Non-pigmented ciliary epithelial cell (primary cell): ENCODE measurements at places on chromosomes 7 and 10.

DNA sequence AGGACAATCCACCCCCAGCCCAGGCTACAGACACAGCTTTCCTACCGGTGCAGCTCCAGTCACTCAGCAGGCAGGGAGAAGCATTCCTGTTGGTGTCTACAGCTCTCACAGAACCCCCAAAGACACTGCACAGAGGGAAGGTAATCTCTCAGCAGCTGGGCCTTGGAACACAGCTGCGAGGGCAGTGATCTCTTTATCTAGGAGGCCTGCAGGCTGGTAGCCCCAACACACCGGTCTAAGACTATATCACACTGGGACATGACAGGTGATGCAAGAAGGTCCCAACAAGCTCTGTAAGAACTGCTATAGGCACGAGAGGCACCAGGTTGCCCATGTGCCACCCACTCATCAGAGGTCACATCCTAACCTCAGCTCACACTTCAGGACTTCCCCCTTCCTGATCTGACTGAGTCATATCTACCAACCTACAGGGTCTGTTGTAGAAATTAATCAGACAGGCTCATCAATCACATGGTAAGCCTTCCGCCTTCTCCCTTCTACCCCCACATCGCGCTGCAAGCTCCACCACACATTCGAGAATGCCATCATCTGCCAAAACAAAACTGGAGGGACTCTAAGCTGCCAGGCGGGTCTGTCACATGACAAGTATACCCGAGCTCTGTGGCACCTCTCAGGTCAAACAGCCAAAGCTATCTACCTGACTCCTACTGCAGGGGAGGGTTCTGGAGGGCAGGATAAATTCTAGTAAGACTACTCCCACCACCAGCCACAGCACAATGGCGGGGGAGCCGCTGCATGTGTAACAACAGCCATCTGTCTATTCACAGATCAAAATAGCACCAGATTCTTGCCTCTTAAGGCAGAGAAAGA lies 26.1 kb downstream of the FAM53B start:
- no peak for DNase-seq

DNA sequence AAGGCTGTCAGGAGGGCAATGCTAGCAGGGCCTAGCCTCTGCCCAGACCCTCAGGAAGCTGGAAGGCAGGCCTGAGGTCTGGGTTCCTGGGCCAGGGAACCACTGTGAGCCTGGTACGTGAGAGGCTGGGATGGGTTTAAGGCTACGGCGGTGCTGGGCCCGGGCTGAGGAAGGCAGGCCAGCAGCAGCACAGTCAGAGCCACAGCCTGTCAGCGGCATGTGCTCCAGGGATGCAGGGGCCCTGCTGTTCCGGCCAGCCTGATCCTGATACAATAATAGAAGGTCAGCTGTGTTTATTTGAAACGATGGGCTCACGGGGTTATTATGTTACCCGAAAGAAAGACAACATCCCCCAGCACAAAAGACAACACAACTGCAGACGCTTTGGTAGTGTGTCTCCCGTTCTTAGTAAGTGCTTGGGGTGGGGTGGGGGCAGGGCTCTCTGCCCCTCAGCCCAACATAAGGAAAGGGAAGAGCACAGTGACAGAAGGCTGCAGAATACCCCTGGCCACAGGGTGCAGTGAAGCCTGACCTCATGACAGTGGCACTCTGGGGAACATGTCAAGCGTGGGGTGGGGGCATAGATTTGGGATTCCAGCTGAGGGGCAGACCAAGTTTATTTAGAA lies 95.0 kb downstream of the COL13A1 start:
- DNase-seq: no peak

DNA sequence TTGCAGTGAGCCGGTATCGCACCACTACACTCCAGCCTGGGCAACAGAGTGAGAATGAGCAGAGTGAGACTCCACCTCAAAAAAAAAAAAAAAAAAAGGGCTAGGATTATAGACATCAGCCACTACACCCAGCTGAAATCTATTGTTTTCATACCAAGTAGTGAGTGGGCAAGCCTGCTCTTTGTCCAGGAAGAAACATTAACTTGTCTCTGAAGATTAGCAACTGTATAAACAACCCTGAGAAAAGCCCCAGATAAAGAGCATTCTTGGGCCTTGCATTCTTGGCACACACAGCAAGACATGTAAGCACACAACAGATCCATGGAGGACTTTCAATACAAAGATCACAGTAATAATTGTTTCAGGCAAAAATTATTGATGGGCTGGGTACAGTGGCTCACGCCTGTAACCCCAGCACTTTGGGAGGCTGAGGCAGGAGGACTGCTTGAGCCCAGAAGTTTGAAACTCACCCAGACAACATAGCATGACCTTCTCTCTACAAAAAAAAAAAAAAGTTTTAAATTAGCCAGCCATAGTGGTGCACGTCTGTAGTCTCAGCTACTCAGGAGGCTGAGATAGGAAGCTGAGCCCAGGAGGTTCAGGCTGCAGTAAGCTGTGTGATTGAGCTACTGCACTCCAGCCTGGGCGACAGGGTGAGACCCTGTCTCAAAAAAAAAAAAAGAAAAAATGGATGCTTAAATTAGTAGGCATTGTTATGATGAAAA lies 4.4 kb downstream of the PSPH start:
- peak; percentile 88 for DNase-seq

GRCh38 chr7:26508481-26508880 lies 216.8 kb downstream of the SNX10 start:
- no peak for DNase-seq

DNA sequence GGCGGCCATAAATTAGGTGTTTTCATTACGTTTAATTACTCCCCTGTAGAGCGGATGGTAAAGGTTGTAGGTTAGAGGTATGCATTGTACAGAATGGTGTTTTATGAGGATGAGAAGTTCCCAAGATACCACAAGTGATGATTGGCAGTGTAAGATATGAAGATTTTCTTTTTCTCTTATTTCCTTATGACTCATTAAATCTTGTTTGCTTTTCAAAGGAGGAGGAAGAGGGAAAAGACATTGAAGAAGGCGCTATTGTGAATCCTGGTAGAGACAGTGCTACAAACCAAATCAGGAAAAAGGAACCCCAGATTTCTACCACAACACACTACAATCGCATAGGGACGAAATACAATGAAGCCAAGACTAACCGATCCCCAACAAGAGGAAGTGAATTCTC lies 133.9 kb downstream of the AASS start:
- DNase-seq: no peak

- DNase-seq: no peak
These were observed 93.3 kb downstream of the FAM53B start for GRCh38 chr10:124650820-124651401.

GRCh38 chr10:81179805-81180452 lies 642.2 kb downstream of the SH2D4B start:
- no peak for DNase-seq

DNA sequence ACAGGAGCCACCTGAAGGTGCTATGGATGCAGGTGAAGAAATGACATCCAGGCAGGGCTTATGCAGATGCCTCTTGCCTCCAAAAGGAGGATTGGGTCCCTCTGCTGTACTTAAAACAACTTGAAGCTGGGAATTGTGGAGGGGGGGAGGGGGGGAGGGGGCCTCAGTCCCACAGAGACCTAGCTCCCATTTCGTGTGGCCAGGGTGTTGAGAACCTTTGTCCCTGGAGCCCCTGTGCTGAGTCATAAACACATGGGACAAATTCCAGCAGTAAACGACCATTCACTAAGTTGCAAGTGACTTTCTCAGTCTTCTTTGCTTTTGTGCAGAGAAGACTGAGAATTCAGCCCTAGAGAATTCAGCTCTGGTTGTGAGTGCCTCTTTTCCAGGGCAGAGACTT lies 96.5 kb upstream of the PODXL start:
- no peak for DNase-seq

DNA sequence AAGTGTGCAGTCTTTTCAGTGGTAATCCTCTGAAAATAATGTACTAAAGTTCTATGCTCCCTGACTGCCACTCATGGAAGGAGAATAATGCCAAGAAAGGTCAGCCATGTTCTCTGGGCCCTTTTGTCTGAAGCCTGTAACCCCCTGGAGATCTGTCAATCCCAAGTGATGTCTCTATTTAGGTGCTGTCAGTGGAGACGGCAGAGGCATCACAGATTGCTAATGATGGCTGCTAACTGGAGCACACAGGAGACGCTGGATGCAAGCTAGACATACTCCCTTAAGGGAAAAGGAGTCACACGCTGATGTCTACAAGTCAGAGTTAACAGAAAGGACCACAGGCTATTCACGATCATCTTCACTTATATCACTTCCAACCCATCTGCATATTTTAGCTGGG lies 118.8 kb downstream of the RSU1 start:
- DNase-seq: no peak

DNA sequence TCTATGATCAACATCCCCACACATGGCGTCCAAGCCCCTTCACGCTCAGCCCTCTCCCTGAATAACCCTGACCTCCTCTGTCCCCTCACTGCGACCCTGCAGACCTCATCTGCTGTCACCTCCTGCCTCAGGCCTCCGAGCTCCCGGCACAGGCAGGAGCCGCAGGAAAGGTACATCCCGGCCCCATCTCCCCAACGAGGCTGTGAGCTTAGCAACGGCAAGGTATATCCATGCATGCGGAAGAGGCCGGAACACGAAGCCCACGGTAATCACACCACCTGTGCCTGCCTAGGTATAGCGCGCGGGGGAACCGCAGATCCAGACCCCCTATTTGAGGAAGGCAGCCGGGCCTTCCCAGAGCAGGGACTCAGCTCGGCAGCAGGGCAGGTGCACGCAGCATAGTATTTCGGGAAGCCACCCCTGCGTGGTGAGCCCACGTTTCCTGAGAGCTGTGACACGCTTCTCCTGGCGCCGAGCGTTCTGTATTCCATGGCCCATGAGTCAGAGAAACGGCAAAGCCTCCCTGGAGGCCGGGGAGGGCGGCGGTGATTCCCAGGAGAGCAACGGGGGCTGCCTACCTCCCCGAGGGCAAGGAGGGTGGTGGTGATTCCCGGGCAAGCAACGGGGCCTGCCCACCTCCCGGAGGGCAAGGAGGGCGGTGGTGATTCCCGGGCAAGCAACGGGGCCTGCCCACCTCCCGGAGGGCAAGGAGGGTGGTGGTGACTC lies 50.1 kb upstream of the DNAAF5 start:
- no peak for DNase-seq

- peak; percentile 6 for DNase-seq
These were observed 27.7 kb downstream of the PLXNA4 start for GRCh38 chr7:132548489-132549078.

DNA sequence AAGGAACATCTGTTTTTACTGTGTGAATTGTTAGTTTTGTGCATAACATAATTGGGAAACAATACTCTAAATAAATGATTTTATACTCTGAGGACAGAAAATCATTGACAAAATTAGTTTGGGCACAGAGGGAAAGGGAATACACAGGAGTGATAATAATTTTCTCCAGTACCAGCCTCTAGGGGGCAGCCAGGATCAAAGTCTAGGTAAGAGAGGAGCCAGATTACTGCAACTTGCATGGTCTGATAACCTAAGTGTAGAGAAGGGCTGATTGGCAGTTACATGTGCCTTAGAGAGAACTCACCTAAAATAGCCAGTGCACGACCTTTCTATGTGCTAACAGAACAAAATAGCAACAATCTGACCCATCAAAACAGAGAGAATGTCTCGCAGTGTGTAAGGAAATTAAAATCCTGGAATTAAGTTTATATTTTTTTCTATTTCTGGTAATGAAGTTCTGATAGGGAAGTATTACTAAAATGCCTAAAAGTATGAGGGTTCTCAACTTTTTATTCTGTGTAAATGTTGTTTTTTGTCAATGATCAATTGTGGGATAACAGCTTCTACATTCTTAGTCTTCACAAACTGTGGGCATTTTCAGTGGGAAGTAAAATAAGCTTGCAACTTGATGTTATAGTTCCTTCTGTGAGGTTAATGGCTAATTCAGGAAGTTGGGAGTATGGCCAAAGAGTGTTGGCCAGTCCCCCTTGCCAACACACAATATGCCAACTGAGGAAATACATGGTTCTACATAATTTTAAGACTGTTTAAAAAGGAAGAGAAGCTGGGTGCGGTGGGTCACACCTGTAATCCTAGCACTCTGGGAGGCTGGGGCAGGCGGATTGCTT lies 66.4 kb downstream of the EXOC6 start:
- peak; percentile 14 for DNase-seq
